ENCODE measurements at places on chromosomes 3 and 15.
A peak's percentile ranks its signal among the peaks of the same experiment; 100 is the strongest.

DNA sequence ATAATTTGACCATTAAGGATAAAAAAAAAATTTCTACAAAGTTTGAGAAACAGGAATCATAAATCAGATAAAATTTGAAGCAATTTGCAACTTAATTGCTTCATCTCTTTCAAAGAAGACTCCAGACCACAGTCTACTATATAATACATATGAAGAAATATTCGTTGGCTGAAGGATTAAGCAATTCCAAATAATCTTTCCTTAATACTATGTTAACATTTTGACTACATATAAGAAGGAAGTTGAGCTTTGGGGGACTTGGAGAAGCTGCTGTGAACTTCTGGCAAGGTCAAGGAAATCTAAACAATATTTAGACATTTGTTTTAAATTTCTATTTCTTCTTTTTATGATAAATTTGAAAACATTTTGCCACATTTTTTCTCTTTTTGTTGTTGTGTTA is 13.5 kb upstream of the GABRR3 start:
- DNase-seq = no peak

GRCh38 chr15:79339588-79340314 is 28.8 kb downstream of the TMED3 start:
- peak; percentile 43 for DNase-seq

- no peak for DNase-seq
Observed at GRCh38 chr3:12532182-12532581, 13.1 kb downstream of the MKRN2OS start.

DNA sequence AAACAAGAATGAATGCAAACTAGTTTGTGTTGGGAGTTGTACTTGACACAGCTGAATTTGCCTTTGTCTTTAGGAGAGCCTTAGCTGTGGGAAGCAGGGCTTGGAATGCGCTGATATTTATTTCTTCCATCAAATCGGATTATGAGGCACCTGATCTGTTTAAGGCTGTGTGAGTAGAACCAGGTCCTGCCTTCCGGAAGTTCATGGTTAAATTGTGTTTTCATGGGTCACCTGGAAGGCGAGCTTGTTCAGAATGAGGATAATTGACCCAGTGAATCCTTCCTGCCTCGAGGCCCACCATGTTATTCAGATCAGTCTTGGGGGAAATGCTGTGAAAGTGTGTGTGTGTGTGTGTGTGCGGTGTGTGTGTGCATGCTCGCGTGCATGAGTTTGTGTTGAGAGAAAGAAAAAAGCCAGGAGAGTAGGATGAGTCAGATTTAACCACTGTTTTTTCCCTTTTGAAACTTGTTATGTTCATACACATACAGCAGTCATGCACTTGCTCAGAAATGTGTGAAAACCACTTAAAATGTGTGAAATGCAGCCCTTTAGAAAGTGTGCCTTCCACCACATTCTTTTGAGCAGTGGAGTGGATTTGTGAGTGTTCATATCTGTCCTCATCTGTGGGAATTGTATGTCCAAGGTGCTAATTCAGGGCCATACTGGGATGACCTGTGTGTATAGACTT is 36.7 kb downstream of the SMAD3 start:
- no peak for DNase-seq

DNA sequence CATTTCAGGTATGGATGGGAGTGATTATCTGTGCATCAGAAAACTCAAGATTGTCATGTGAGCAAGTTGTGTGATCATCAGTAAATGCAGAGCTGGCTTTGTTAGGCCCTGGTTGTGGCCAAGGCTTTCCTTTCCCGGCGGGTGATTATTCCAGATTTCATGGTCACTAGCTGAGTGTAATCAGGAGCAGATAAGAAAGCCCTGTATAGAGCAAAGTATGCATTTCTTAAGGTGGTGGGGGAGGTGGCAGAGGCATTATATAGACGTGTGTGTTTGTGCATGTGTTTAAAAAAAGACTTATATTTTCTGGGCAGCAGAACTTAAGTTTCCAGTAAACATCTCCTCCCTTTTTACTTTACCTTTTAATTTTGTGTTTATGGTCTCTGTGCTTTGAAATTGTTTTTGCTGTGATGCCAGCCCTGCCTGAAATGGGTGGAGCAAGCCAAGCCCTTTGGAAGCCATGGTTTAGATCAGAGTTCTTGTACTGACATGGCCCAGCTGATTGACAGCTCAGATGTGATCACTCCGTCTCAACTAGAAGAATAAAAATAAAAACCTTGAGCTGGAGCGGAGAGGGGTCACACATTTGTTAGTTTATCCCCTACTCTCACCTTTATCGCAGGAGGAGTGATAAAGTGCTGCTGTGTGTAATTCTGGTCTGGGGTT is 22.2 kb downstream of the SMAD3 start:
- DNase-seq = no peak

DNA sequence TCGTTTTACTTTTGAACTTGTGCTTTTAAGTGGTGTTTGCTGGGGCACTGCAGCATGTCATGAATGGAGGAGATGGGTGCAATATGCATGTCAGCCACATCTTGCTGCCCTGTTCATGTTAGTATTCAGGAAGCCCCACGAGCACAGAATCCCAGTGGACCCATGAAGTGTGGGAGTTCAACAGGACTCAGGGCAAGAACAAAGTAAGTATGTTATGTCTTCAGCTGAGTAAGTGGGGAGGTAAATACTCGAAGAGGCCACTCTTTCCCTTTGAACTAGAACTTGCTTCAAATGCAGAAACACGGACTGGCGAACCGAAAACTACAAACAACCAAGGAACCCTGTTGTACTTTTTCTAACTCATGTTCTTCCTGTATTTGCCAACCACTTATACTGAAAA is 23.4 kb downstream of the SOX14 start:
- DNase-seq = no peak

- no peak for DNase-seq
Observed at GRCh38 chr3:153852355-153852754, 268.8 kb upstream of the ARHGEF26 start.

DNA sequence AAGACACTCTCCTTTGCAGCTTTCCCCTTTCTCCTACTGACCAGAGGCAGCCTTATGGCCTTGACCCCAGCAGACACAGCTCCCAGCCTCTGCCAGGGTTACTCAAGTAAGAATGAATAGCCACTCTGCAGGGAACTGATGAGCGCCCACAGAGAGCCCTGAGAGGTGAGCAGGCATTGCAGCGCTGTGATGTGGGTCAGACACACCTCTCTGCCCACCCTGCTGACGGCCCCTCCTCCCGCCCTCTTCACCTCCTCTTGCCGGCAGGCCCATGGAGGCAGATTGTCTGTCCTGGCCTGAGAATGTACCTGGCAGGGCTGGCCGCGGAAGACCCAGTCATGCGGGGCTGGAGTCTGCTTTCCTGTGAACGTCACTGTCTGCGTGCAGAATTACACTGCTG is 512.6 kb upstream of the PPP2R3A start:
- DNase-seq = no peak

GRCh38 chr3:45826321-45826720 is 15.6 kb downstream of the LZTFL1 start:
- DNase-seq = no peak
